ENCODE measurements at places on chromosomes 1 and 21. TPM values are rescaled to one million over a fixed set of nuclear protein-coding genes. Genes with fewer than 3 reads are reported as not detected.

- H3K27me3 ChIP-seq, result no peaks in the 10 kb centered on the region
- H3K36me3 ChIP-seq, result no peaks in the 10 kb centered on the region
- H3K4me1 ChIP-seq, result no peaks in the 10 kb centered on the region
- no peak overlapping the region for H3K4me3 ChIP-seq
- no peak overlapping the region for H3K27ac ChIP-seq
Observed at GRCh38 chr1:178612261-178612660, 99.4 kb downstream of the TEX35 start.

- no peaks in the 10 kb centered on the region for H3K36me3 ChIP-seq
- H3K4me3 ChIP-seq, result no peak overlapping the region
- H3K4me1 ChIP-seq, result no peaks in the 10 kb centered on the region
- no peaks in the 10 kb centered on the region for H3K27me3 ChIP-seq
- H3K27ac ChIP-seq, result no peak overlapping the region
Observed at GRCh38 chr21:16239659-16240265, 510.0 kb downstream of the USP25 start.

GRCh38 chr1:16189003-16189402, 23.4 kb downstream of the ARHGEF19 start:
- no peaks in the 10 kb centered on the region for H3K36me3 ChIP-seq
- no peak overlapping the region for H3K27ac ChIP-seq
- peak; percentile 32 for ATAC-seq
- peaks cover 4% of the 10 kb centered on the region for H3K4me1 ChIP-seq

DNA sequence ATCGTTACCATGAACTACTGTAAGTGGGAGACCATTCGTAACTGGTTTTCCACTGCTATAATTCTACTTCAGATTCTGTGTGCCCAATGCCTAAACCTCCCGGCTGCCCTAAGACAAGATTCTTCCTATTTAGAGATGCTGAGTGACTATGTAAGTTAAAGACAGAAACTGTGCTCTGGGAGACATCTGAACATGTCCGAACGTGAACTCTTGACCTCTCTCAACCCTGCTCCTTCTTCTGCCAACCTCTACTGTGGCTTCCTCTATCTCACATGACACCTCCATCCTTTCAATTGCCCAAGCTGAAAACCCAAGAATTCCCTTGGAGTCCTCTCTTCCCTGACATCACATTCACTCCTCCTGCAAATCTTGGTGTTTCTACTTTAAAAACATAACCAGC, 182.9 kb downstream of the AKT3 start:
- no peak for ATAC-seq
- no peak overlapping the region for H3K27ac ChIP-seq
- no peaks in the 10 kb centered on the region for H3K27me3 ChIP-seq
- H3K4me3 ChIP-seq, result no peak overlapping the region

The ANGPTL3 gene
- not detected for total RNA-seq

The DCST1 gene
- total RNA-seq, result not detected

The EXTL1 gene
- total RNA-seq, result 0.81 TPM

DNA sequence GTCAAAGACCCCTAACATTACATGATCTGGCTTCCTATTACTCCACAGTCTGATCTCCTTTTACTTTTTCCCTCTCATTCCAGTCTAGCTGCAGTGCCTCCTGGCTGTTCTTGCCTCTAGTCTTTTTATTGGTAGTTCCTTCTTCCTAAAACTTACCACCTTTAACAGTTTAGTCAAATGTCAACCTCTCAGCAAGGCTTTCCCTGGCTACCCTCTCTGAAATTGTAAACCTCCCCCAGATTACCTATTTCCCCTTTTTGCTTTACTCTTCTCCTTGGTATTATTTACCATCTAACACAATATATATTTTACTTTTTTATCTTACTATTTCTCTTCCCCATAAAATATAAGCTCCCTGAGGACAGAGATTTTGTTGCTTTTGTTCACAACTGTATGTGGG, 129.6 kb downstream of the CLEC20A start:
- no peak for ATAC-seq
- no peak overlapping the region for H3K27ac ChIP-seq
- H3K27me3 ChIP-seq, result no peaks in the 10 kb centered on the region
- H3K4me1 ChIP-seq, result no peaks in the 10 kb centered on the region
- H3K36me3 ChIP-seq, result no peaks in the 10 kb centered on the region
- H3K4me3 ChIP-seq, result no peak overlapping the region

The BACE2 gene
- total RNA-seq, result 63.4 TPM

DNA sequence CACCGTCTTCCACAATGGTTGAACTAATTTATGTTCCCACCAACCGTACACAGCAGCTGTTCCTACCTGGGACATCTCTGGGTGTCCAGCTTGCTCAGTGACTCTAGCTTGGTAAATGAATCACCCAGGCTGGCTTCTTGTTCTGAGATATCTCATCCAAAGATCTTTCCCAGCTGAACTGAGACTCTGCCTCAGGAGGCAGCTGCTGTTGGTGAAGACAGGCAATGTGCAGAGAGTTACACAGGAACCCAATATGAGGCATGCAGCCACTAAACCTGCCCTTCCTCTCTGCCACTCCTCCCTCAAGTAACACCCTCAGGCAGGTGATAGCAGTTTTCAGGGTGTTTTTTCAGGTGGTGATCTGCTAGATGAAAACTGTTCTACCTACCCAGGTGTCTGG, 14.0 kb upstream of the FOXO6 start:
- ATAC-seq, result no peak
- H3K27me3 ChIP-seq, result no peaks in the 10 kb centered on the region
- H3K4me3 ChIP-seq, result no peak overlapping the region
- H3K36me3 ChIP-seq, result no peaks in the 10 kb centered on the region

DNA sequence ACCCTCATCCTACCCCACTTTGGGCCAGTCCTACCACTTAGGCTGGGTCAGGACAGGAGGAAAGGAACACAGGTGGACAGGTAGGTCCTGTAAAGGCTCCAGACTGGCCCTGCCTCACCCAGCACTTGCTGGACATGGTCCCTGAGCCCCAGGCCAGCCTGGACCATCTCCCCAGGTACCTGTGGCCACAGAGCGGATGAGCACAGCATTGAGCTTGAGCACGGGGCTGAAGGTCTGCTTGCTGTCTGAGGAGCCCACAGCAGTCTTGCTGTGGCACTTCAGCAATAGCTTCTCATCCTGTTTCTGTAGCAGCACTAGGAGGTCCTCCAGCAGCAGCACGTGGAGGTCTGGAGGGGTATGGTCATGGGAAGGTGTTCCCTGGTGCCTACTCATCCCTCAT, 23.3 kb downstream of the LRRC71 start:
- ATAC-seq, result no peak
- H3K4me3 ChIP-seq, result no peak overlapping the region
- H3K36me3 ChIP-seq, result peaks cover 100% of the 10 kb centered on the region
- H3K4me1 ChIP-seq, result no peaks in the 10 kb centered on the region

The S100A8 gene
- 13.1 TPM for total RNA-seq

DNA sequence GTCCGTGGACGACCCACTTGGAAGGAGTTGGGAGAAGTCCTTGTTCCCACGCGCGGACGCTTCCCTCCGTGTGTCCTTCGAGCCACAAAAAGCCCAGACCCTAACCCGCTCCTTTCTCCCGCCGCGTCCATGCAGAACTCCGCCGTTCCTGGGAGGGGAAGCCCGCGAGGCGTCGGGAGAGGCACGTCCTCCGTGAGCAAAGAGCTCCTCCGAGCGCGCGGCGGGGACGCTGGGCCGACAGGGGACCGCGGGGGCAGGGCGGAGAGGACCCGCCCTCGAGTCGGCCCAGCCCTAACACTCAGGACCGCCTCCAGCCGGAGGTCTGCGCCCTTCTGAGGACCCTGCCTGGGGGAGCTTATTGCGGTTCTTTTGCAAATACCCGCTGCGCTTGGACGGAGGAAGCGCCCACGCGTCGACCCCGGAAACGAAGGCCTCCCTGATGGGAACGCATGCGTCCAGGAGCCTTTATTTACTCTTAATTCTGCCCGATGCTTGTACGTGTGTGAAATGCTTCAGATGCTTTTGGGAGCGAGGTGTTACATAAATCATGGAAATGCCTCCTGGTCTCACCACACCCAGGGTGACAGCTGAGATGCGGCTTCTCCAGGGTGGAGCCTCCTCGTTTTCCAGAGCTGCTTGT, 32.4 kb downstream of the PRMT2 start:
- H3K4me3 ChIP-seq, result peak overlapping the region; percentile 48
- no peak for ATAC-seq
- peaks cover 34% of the 10 kb centered on the region for H3K36me3 ChIP-seq
- no peak overlapping the region for H3K27ac ChIP-seq
- H3K27me3 ChIP-seq, result peaks cover 33% of the 10 kb centered on the region
- peaks cover 14% of the 10 kb centered on the region for H3K4me1 ChIP-seq

The S100A7 gene
- not detected for total RNA-seq

The RGS13 gene
- total RNA-seq, result 0.77 TPM

The BNIPL gene
- total RNA-seq, result 0.93 TPM

The MATN1 gene
- total RNA-seq, result not detected

GRCh38 chr1:183580281-183580682, 10.0 kb downstream of the NCF2 start:
- H3K4me1 ChIP-seq, result no peaks in the 10 kb centered on the region
- no peak overlapping the region for H3K27ac ChIP-seq
- no peaks in the 10 kb centered on the region for H3K36me3 ChIP-seq

The PADI3 gene
- total RNA-seq, result 0.31 TPM

DNA sequence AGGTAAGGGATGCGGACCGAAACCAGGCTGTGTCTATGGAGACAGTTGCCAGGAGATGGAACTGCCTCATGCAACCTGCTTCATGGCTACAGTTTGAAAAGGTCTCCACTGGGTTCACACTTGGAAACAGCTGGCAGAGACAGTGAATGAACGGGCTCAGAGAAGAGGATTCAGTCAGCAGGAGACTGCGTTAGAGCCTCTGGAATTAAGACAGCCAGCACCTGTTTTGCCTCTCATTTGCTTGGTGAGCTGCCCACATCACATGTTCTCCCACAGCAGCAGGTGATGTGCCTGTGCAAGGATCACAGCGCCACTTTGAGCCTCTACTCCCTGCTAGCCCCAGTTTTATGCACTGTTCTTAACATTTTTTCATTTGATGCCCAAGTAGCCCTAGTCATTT, 321.0 kb downstream of the PLPP3 start:
- H3K4me1 ChIP-seq, result peaks cover 30% of the 10 kb centered on the region
- H3K36me3 ChIP-seq, result no peaks in the 10 kb centered on the region
- H3K27me3 ChIP-seq, result no peaks in the 10 kb centered on the region
- ATAC-seq, result no peak

The OR6K3 gene
- total RNA-seq, result not detected

The SPATA45 gene
- not detected for total RNA-seq

DNA sequence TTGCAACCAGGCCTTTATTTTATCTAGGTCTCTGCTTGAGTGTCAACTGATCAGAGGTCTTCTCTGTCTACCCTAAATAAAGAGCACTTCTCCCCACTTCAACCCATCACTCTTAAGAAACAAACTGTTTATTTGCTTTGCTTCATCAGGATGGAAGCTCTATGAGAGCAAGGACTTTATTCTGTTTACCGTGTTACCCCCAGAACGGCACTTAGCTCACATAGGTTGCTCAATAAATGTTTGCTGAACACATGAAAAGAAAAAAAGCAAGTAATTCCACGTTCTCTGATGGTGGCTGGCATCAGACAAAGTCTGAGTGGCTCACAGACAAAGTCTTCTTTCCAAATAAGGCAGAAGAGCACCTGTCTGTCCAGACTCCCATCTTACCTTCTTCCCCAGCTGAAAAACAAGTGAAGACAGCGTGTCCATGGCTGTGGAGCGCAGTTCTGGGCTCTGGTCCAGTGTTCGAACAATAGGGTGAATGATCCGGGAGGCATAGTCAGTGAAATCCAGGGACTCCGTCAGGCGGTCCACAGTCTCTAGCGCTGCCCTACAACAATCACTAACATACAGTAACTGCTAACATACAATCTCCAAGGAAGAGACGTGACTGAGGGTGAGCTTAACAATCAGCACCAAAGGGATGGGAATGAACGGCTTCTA, 22.9 kb downstream of the ANGPTL7 start:
- H3K4me1 ChIP-seq, result peaks cover 4% of the 10 kb centered on the region
- no peaks in the 10 kb centered on the region for H3K27me3 ChIP-seq
- H3K27ac ChIP-seq, result no peak overlapping the region
- H3K36me3 ChIP-seq, result peaks cover 96% of the 10 kb centered on the region
- no peak overlapping the region for H3K4me3 ChIP-seq
- no peak for ATAC-seq

The SAMSN1 gene
- 1.0 TPM for total RNA-seq

The GCSAML gene
- total RNA-seq, result 0.31 TPM

- H3K4me1 ChIP-seq, result no peaks in the 10 kb centered on the region
- peak; percentile 79 for ATAC-seq
- no peaks in the 10 kb centered on the region for H3K27me3 ChIP-seq
- no peak overlapping the region for H3K4me3 ChIP-seq
Observed at GRCh38 chr1:31523769-31524168, 52.5 kb upstream of the TINAGL1 start.

- no peaks in the 10 kb centered on the region for H3K27me3 ChIP-seq
- no peak for ATAC-seq
- H3K36me3 ChIP-seq, result no peaks in the 10 kb centered on the region
- H3K4me1 ChIP-seq, result peaks cover 9% of the 10 kb centered on the region
- peak overlapping the region; percentile 39 for H3K27ac ChIP-seq
- no peak overlapping the region for H3K4me3 ChIP-seq
Observed at GRCh38 chr1:109216662-109217061, 2.9 kb downstream of the SARS1 start.

The GPA33 gene
- not detected for total RNA-seq

DNA sequence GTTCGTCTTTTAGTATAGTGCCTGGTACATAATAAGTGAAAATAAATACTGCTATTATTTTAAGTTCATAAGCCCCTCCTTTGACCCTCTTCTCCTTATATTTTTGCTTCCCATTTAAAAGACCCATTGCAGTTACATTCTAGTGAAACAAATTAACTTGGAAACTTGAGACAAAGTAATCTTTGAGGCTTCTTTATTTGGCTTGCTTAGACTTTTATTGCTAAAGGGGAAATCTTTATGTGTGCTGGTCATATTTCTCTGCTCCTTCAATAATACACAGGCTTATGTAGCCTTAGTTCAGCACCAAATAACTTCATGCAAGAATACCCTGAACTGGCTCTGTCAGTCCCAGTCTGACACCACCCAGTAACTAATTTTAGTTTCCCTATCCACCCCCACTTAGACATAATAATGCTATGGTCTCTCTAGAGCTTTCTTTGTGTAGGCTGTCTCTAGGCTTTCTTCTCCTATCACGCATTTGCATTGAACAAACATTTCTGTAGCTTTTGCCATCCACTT, 257.8 kb downstream of the OMA1 start:
- no peak for ATAC-seq
- H3K36me3 ChIP-seq, result no peaks in the 10 kb centered on the region
- H3K4me3 ChIP-seq, result no peak overlapping the region
- no peaks in the 10 kb centered on the region for H3K27me3 ChIP-seq
- H3K4me1 ChIP-seq, result no peaks in the 10 kb centered on the region
